SK-MEL-5 (cell line): ENCODE measurements at places on chromosomes 5 and 9. TPM values are rescaled to one million over a fixed set of nuclear protein-coding genes. Genes with fewer than 3 reads are reported as not detected.

- DNase-seq: peak; percentile 95
Observed at GRCh38 chr5:43066799-43067741, 27.0 kb upstream of the ANXA2R start.

DNA sequence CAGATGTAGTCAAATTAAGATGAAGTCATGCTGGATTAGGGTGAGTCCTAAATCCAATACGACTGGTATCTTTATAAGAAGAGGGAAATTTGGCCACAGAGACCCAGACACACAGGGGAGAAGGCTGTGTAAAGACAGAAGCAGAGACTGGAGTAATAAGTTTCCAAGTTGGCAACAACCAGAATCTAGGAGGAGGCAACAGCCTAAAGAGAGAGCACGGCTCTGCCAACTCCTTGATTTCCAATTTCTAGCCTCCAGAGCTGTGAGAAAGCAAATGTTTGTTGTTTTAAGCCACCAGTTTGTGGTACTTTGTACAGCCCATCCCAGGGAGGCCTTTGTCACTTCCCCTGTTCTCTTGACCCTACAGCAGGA, 74.4 kb downstream of the ATG10 start:
- DNase-seq: no peak

GRCh38 chr5:95884511-95884910, 62.0 kb upstream of the GLRX start:
- no peak for DNase-seq

GRCh38 chr9:20200581-20200980, 411.7 kb upstream of the SLC24A2 start:
- DNase-seq: no peak

- no peak for DNase-seq
Observed at GRCh38 chr9:35490155-35490909, 421 bp downstream of the RUSC2 start.

DNA sequence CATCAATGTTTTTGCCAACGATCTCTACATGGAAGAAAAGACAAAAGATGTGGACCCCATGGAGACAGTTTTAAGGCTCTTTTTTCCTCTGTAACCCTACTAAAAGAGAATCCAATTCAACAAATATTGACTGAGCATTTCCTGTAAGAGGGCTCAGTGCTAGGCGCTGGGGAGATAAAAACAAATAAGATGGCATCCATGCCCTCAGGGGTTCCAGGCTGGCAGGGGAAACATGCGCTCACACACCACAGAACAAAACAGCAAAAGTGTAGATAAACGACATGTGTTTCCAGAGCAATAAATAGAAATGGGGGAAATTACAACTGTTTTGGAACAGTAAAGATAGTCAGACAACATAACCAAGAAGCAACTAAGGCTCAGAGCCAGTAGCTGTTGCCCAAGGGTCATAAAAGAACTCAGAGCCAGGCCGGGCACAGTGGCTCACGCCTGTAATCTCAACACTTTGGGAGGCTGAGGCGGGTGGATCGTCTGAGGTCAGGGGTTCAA, 25.2 kb downstream of the ZNF608 start:
- no peak for DNase-seq

TMEM171 gene
- 4.6 and 4.8 TPM in 2 replicates for total RNA-seq

SLC6A7 gene
- not detected in 2 replicates for total RNA-seq

MEIKIN gene
- total RNA-seq: not detected in 2 replicates

CKMT2 gene
- total RNA-seq: not detected in 2 replicates

OCLN gene
- 10.9 and 11.9 TPM in 2 replicates for total RNA-seq
